CD4-positive, alpha-beta T cell (primary cell): ENCODE measurements at places on chromosomes 12 and 14. TPM values are rescaled to one million over a fixed set of nuclear protein-coding genes. Genes with fewer than 3 reads are reported as not detected.
A peak's percentile ranks its signal among the peaks of the same experiment; 100 is the strongest.

The DTD2 gene
- total RNA-seq = 5.7 TPM

The ATP5MC2 gene
- total RNA-seq = 245 TPM

The TAS2R42 gene
- total RNA-seq = not detected

DNA sequence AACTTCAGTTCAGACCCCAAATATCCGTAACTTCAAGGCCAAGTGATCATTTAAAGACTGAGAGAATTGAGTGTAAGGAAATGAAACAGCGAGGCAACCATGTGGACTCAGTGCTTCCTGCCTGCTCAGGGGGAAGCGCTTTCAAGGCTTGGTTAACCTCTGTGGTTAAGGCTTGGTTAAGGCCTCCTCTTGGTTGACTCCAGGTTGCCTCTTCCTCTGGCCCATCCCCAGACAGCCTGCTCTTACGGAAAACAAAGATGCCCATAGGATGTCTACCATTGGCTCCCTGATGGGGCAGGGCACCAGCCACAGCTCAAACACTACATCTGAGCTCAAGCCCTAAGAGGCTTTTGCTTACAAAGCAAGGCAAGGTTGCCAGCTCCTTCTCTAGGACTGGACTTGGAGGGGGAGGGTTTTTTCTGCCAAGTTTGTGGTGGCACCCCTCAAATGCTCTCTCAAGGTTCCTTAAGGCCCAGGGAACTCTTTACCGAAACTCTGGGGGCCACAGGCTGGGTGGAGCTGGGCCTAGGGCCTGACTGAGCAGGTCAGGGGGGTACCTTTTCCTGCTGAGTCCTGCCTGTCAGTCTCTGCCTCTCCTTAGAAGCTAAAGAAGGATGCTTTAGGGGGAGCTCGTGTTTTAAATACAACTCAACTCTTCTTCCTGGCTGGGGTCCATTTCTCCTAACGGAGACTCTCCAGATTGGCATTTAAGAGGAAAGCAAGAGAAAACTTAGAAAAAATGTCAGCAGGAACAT, 13.7 kb downstream of the COL2A1 start:
- H3K36me3 ChIP-seq = no peaks in the 10 kb centered on the region
- no peak overlapping the region for H3K4me3 ChIP-seq
- peak; percentile 75 for DNase-seq

GRCh38 chr12:8913702-8914032, 642 bp upstream of the PHC1 start:
- H3K4me1 ChIP-seq = peaks cover 16% of the 10 kb centered on the region
- DNase-seq = no peak
- peak overlapping the region; percentile 62 for H3K4me3 ChIP-seq
- H3K27ac ChIP-seq = peak overlapping the region; percentile 78
- H3K36me3 ChIP-seq = peaks cover 4% of the 10 kb centered on the region
- no peaks in the 10 kb centered on the region for H3K27me3 ChIP-seq

The PZP gene
- total RNA-seq = not detected

DNA sequence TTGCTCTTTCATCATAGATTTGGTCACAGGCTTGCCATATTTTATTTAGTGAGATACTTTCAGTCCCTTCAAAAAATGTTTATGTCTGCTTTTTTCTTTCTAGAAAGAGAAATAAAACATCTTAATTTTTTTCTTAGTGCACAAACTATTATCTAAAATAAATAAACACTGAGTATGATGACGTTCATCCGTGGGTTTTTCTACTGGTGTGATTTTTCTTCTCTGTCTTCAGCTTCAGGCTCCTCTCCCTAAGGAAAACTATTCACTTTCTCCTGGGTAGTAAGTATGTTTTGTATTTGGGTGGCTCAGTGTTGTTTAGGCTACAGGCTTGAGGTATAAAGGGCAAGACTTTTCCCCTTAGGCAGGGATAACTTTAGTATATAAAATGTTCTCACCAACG, 154.7 kb downstream of the DACT1 start:
- H3K27me3 ChIP-seq = no peaks in the 10 kb centered on the region
- H3K36me3 ChIP-seq = no peaks in the 10 kb centered on the region
- no peaks in the 10 kb centered on the region for H3K4me1 ChIP-seq
- no peak overlapping the region for H3K4me3 ChIP-seq

The TAS2R8 gene
- not detected for total RNA-seq

GRCh38 chr14:36662258-36662542, 540 bp downstream of the PAX9 start:
- no peak for DNase-seq
- peaks cover 100% of the 10 kb centered on the region for H3K27me3 ChIP-seq
- H3K4me3 ChIP-seq = no peak overlapping the region
- no peak overlapping the region for H3K27ac ChIP-seq

The ZCCHC8 gene
- total RNA-seq = 49.4 TPM

DNA sequence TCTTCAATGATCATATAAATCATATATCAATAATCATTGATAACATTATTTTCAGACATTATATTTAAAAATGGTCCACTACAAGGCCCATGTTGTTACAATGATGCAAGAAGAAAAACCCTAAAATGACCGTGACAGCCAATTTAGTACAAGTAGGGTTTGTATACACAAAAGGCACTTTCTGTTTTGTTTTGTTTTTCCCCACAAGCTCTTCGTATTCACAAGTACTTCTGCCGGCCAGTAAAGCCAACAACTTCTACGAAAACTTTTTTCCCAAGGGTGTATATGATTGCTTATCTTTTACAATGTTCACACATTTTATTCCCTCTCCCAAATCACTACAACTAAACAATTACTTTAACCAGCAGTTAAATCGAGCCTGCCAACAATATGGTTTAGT, 9.6 kb downstream of the PTPRB start:
- no peak for DNase-seq
- no peaks in the 10 kb centered on the region for H3K27me3 ChIP-seq
- no peaks in the 10 kb centered on the region for H3K4me1 ChIP-seq
- no peak overlapping the region for H3K27ac ChIP-seq

- no peaks in the 10 kb centered on the region for H3K36me3 ChIP-seq
- no peak overlapping the region for H3K4me3 ChIP-seq
- no peaks in the 10 kb centered on the region for H3K27me3 ChIP-seq
- no peak overlapping the region for H3K27ac ChIP-seq
Observed at GRCh38 chr12:126286203-126286602, 1221.0 kb downstream of the AACS start.

The TOMM20L gene
- total RNA-seq = 0.56 TPM

DNA sequence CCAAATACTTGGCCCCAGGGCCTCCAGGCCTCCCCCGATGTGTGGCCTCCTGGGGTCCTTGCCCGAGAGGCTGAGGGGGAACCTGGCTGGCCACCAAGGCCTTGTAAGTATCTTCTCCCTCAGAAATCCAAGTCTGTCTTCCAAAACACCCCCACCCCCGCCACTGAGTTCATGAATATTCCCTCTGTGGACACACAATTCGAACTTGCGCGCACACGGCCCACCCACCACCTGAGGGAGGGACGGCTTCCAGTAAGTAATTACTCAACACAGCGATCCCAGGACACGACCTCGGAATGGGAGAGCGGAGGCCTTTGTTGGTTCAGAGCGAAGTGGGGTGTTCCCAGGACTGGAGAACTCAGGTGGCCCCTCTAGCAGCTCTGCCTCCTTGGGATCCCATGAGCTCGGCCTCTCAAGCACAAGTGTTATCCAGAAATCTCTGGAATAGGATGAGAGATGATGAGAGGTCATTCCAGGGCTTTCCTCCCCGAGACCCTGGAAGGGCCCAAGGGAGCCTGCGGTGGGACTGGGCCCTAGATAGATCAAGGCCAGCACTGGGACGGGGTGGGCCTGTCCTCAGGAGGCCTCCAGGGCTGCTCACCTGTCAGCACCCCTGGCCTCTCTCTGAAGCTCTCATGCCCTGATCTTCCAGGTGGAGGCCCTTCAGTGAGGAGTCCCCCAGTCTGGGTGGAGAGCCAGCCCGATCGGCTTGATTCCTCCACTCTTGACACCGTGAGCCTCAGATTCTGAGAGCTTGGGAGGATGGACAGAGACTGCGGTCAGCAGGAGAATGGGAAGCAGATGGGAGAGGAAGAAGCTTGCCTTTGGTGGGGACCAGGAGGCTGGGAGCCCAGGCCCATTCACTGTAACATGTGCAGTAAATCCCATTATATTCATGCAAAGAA, 219.0 kb upstream of the RTL1 start:
- no peaks in the 10 kb centered on the region for H3K36me3 ChIP-seq
- no peaks in the 10 kb centered on the region for H3K27me3 ChIP-seq
- peaks cover 11% of the 10 kb centered on the region for H3K4me1 ChIP-seq

The RNASE7 gene
- not detected for total RNA-seq

The ANKRD33 gene
- not detected for total RNA-seq

The OR6C1 gene
- total RNA-seq = not detected

GRCh38 chr12:123449856-123450255, 8.1 kb upstream of the SNRNP35 start:
- H3K27ac ChIP-seq = no peak overlapping the region
- peaks cover 38% of the 10 kb centered on the region for H3K4me1 ChIP-seq
- no peak overlapping the region for H3K4me3 ChIP-seq
- H3K36me3 ChIP-seq = peaks cover 3% of the 10 kb centered on the region

The YBX3 gene
- total RNA-seq = 37.4 TPM

The TSHR gene
- not detected for total RNA-seq

DNA sequence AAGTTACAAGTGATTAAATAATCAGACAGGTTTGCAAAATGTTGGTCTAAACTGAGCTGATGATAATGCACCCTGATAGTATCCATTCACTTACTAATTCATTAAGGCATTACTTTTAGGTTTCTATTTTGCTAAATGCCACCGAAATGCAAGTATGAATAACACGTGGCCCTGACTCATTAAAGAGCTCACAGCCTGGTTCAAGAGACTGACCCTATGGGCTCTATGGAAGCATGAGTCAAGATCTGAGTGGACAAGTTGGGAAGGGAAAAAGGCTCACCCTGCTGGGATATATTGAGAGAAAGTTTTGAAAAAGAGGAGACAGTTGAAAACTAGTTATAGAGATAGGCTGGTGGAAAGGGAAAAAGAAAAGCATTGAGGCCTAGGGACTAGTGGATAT, 14.8 kb upstream of the LRRC9 start:
- H3K4me1 ChIP-seq = no peaks in the 10 kb centered on the region
- H3K4me3 ChIP-seq = no peak overlapping the region
- H3K36me3 ChIP-seq = no peaks in the 10 kb centered on the region
- H3K27me3 ChIP-seq = no peaks in the 10 kb centered on the region
- no peak for DNase-seq

DNA sequence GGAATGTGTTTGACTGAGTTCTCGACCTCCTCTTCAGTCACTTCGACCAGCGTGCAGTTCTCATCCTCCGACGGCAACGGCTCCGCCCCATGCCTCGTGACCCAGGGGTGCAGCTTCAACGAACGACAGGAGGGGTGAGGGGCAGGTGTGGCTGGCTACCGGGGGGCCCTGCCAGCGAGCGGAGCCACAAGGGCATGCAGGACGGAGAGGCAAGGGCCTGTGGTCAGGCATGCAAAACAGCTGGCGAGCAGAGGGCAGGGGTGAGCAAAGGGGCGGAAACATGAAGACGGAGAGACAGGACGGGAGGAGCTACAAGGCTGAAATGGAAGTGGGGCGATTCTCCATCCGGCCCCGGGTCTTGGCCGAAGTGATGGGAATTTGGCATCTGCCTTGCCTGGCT, 38.7 kb downstream of the P2RX4 start:
- no peak overlapping the region for H3K27ac ChIP-seq
- DNase-seq = no peak
- H3K4me1 ChIP-seq = no peaks in the 10 kb centered on the region
- H3K4me3 ChIP-seq = no peak overlapping the region

DNA sequence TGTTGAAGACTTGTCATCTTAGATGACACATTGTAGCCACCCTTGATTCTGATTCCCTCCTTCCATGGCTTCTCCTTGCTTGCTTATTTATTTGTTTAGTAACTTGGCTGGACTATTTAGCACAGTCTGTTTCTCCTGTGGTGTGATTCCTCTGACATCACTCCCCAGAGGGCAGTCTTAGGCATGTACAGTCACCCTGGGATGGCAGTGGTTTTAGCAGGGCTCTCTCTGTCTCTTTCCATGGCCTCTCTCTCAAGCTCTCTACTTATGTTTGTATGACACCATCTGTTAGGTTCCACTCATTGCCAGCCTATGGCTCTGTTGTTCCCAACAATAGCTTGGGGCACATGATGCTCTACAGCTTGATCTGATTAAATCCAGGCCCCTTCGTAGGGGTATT, 158.3 kb downstream of the ADGRD1 start:
- H3K4me3 ChIP-seq = no peak overlapping the region
- H3K4me1 ChIP-seq = no peaks in the 10 kb centered on the region
- H3K27me3 ChIP-seq = no peaks in the 10 kb centered on the region

GRCh38 chr12:97745406-97746101, 282.9 kb downstream of the RMST start:
- H3K36me3 ChIP-seq = no peaks in the 10 kb centered on the region
- H3K4me3 ChIP-seq = no peak overlapping the region
- H3K4me1 ChIP-seq = no peaks in the 10 kb centered on the region

The EEF1AKMT3 gene
- total RNA-seq = 1.1 TPM

DNA sequence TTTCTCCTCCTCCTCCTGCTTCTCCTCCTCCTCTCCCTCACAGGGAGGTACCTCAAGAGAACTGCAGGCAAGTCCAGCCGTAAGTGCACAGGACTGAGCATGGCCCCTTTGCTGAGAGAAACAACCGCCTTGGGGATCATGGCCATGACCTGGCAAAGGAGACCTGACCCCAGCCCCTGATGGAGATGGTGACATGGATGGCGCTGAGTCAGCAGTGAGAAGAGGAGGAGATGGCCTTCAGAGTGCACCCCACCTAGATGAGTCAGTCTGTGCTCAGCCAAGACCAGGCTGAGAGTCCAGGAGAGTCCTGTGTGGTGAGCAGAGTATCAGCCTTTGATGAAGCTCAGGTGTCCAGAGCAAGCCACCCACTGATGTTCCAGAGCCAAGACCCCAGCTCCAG, 36.4 kb downstream of the MEG3 start:
- DNase-seq = no peak
- no peaks in the 10 kb centered on the region for H3K36me3 ChIP-seq
- H3K27me3 ChIP-seq = no peaks in the 10 kb centered on the region
- H3K4me1 ChIP-seq = no peaks in the 10 kb centered on the region
- no peak overlapping the region for H3K27ac ChIP-seq

The CHGA gene
- not detected for total RNA-seq

DNA sequence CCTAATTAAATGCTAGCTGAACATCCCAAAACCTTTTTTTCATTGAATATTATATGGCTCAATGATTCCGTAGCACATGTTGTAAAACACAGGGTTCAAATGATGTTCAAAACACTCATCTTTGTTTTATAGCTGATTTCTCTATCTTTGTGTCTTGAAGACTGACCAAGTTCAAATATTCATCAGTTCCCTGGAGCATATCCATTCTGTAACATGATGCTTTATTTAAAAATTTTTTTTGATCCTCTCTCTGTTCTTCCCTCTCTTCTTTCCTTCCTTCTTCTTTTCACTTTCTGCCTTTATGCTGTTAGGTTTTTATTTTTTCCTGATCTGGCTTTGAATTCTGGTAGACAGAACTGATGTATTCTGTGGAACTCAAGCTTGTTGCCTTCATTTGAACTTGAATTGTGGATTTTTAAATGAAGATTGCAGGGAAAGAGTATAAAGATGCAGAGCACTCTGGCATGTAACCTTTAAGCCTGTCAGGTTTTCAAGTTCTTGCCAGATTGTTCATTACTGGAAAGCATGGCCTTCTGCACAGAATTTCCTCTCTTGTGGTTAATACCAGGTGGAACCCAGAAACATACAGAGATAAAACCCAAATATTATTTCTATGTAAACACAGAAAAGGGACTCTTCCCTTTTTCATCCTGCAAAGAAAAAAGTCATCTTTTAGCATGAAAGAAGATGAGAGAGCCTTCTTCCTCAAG, 39.5 kb downstream of the PROX2 start:
- peaks cover 28% of the 10 kb centered on the region for H3K4me1 ChIP-seq
- no peak for DNase-seq
- no peaks in the 10 kb centered on the region for H3K27me3 ChIP-seq

The TMX1 gene
- 9.5 TPM for total RNA-seq

The FOS gene
- 1,685 TPM for total RNA-seq

The EXOC3L4 gene
- not detected for total RNA-seq

The RAD51B gene
- total RNA-seq = 18.4 TPM

- H3K4me1 ChIP-seq = no peaks in the 10 kb centered on the region
- no peak overlapping the region for H3K4me3 ChIP-seq
- H3K27ac ChIP-seq = no peak overlapping the region
- no peaks in the 10 kb centered on the region for H3K27me3 ChIP-seq
Observed at GRCh38 chr14:57933349-57933748, 67.5 kb upstream of the SLC35F4 start.
